ENCODE measurements at places on chromosomes 13 and 19.

GRCh38 chr19:657611-658010, 5.4 kb downstream of the RNF126 start:
- no peak for DNase-seq

GRCh38 chr19:41726493-41726892, 18.1 kb downstream of the CEACAM5 start:
- no peak for DNase-seq

DNA sequence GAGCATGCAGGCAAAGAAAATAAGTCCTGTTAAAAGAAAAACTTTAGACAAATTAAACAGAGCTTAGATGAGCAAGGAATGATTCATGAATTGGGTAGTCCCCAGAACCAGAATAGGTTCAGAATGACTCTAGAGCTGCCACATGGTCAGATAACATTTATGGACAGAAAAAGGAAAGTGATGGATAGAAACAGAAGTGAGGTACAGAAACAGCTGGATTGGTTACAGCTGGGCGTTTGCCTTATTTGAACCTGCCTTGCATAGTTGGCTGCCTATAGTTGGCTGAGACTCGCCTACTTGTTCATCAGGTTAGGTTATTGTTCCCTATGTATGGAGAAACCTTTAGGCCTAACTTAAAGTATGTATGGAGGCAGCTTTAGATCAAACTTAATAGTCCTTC, 35.4 kb downstream of the WDFY2 start:
- DNase-seq: no peak

DNA sequence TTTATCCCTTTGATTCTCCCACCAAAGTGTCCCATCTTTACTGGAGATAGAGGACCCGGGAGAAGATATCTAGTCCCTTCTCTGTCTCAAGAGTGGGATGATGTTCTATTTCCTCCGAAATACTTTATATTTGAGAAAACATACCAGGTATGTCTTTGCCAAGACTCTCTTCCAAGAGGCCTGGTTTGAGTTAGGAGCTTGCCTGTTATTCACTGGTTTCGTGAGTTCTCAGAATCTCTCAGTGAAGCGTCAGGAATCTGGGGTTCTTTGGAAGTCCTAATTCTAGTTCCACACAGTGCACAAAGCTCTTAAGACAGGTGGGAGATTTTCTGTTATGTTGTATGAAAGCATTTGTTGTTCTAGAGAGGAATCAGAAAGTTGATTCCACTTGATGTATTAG, 182.0 kb downstream of the DNAJC15 start:
- DNase-seq: no peak

- no peak for DNase-seq
These were observed 123.9 kb downstream of the SLC7A1 start for GRCh38 chr13:29471551-29471950.

DNA sequence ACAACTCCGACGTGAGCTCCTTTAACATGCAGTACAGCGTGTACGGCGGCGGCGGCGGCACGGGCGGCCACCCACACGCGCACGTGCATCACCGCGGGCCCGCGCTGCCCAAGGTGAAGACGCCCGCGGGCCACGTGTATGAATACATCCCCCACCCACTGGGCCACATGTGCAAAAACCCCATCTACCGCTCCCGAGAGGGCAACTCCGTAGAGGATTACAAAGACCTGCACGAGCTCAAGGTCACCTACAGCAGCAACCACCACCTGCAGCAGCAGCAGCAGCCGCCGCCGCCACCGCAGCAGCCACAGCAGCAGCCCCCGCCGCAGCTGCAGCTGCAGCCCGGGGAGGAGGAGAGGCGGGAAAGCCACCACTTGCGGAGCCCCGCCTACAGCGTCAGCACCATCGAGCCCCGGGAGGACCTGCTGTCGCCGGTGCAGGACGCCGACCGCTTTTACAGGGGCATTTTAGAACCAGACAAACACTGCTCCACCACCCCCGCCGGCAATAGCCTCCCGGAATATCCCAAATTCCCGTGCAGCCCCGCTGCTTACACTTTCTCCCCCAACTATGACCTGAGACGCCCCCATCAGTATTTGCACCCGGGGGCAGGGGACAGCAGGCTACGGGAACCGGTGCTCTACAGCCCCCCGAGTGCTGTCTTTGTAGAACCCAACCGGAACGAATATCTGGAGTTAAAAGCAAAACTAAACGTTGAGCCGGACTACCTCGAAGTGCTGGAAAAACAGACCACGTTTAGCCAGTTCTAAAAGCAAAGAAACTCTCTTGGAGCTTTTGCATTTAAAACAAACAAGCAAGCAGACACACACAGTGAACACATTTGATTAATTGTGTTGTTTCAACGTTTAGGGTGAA, 6.6 kb downstream of the SLITRK5 start:
- no peak for DNase-seq

DNA sequence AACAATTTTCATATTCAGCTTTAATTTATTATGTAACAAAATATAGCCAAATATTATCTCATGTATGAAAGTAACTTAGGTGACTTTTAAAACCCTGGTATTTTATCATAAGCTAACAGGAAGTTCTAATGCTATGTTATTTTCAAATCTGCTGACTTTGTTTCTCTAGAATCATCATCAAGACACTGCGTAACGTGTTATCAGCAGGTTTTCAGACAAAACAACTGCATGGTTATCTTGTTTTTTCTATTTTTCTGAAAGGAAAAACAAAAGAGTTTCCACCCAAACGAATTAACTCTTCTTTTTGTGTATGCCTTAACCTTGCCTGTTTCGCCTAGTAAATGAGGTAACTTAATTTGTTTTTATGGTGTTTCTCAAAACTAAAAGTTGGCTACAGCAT, 156.3 kb downstream of the TBC1D4 start:
- no peak for DNase-seq

GRCh38 chr13:81874681-81875661, 1534.0 kb upstream of the SPRY2 start:
- DNase-seq: no peak

GRCh38 chr13:36778083-36778671, 40.8 kb upstream of the RFXAP start:
- DNase-seq: no peak

DNA sequence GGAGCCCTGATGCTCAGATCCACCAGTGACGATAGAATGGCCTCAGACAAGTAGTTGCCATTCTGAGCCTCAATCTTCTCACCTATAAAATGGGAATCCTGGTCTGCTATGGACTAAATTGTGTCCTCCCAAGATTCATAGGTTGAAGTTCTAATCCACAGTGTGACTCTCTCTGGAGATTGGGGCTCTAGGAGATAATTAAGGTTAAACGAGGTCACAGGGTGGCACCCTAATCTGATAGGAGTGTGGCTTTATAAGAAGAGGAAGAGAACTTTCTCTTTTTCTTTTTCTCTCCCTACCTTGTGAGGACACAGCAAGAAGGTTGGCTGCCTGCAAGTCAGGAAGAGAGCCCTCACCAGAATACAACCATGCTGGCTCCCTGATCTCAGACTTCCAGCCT, 214.1 kb downstream of the KATNAL1 start:
- DNase-seq: no peak

DNA sequence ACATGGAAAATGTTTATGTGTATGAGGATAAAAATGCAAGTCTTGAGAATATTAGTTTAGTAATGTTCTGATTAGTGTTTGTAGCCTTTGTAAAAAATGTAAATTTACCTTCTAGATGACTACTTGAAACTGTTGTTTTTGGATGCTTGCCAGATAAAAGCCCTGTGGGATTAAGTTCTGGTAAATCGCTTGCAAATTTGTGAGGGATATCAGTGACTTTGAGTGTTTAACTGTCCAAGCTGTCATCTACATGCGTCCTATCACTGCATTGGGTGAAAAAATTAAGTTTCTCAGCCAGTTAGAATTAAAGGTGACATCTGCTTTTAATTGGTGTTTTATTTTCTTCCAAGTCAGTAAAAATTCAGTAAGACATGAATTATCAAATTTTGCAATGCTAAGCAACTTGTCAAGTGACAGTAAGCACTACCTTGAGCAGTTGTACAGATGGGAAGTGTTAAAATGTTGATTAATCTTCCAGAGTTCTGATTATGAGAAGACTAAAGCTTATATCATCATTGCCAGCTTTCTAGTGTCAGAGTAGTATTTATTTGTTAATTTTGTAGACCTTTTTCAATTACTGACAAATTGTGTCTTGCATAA, 88.0 kb downstream of the PCCA start:
- no peak for DNase-seq

DNA sequence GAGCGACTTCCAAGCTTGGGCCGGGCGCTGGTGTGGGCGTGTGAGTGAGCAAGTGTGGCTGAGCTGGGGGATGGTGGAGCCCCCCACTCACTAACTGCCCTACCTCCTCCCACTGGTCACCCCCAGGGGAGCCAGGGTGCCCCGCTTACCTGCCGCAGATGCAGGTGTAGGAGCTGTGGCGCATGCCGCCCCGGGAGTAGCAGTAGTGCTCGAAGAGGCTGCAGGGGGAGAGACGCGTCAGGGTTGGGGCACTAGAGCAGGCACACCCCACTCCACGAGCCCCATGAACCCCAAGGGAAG, 39.9 kb downstream of the CEBPG start:
- DNase-seq: no peak

DNA sequence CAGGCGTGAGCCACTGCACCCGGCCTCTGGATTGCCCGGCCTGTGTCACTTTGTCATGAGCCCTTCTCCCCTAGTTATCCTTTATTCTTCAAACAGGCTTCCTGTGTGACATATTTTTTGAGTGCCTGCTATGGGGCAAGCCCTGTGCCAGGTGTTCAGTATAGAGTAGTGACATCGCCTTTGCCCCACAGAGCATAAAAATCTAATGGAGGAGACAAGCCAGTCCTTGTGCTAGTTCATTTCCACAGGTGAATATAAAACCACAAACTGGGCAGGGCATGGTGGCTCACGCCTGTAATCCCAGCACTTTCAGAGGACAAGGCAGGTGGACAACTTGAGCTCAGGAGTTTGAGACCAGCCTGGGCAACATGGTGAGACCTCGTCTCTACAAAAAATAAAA, 43.2 kb downstream of the BBC3 start:
- no peak for DNase-seq

DNA sequence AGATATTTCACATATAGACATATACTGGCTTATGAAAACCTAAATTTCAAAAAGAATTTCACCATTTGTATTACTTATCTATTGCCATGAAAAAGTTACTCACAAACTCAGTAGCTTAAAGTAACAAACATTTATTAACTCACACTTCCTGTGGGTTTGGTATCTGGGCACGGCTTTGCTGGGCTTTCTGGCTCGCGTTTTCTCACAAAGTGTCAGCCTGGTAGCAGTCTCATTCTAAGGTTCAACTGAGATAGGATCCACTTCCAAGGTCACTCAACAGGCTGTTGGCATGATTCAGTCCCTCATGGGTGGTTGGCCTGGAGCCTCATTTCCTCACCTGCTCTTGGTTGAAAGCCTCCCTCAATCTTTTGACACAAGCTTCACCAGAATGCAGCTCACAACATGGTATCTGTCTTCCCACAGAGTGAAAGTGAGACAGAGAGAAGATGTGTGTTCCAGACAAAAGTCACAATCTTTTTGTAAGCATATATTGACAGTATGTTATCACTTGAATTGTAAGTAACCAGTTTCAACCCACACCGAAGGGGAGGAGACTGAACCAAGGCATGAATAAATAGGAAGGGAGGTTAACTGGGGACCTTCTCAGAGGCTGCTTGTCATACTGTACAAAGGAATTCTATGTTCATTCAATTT, 1065.8 kb upstream of the SPRY2 start:
- no peak for DNase-seq

GRCh38 chr19:48325265-48325910, at the start of gene EMP3:
TSS of gene EMP3 (plus strand) at chr19:48325552. CDS start at chr19:48326845, 1,293 bp downstream.
- DNase-seq: peak; percentile 71
